ENCODE measurements at places on chromosomes 1 and 21. TPM values are rescaled to one million over a fixed set of nuclear protein-coding genes. Genes with fewer than 3 reads are reported as not detected.

DNA sequence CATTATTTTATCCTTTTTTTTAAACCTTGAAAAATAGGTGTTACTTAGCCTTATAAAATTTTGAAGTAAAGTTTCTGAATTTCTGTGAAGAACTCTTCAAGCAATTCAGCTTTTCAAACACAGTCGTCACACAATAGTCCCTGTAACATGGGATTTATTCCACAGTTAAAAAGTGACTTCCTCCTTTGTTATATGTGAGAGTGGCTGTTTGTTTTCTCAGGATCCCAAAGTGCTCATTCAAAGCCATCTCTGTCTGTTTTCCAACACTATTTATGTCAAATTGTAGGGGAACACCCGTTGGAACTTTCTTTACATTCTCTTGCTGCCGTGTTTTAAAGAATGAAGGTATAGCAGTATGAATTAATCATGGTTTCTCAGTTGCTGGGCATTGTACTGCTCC lies 80.8 kb upstream of the GPR52 start:
- no peak for DNase-seq

DNA sequence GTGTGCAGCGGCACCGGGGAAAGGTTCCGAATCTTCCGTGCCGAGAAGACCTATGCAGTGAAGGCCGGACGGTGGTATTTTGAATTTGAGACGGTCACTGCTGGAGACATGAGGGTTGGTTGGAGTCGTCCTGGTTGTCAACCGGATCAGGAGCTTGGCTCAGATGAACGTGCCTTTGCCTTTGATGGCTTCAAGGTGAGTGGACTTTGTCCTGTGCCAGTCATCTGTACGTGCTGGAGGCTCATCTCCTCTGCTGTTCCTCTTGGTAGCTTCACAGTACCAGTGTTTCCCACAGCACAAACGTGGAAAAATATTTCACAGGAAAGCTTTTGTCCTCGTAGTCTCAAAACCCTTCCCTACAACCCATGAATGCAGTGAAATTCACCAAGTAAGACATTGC lies 324.1 kb downstream of the ZP4 start:
- no peak for DNase-seq

SLFNL1 gene
- total RNA-seq, result 0.29 TPM

DNA sequence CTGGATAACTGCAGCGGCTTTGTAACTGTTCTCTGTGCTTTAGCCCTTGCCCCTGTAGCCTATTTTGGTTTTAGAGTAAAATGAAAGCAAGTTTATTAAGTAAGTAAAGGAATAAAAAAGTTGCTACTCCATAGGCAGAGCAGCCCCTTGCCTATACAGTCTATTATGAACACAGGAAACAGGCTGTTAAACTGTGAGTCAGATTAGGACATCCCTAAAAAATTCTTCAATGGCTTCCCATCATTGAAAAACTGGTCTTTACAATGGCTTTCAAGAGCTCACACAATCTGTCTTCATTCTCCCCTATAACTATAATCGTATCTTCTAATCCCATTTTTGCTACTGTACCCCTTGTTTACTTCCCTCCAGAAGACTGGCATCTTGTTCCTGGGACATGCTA lies 43.0 kb downstream of the ATG4C start:
- DNase-seq, result no peak

DNA sequence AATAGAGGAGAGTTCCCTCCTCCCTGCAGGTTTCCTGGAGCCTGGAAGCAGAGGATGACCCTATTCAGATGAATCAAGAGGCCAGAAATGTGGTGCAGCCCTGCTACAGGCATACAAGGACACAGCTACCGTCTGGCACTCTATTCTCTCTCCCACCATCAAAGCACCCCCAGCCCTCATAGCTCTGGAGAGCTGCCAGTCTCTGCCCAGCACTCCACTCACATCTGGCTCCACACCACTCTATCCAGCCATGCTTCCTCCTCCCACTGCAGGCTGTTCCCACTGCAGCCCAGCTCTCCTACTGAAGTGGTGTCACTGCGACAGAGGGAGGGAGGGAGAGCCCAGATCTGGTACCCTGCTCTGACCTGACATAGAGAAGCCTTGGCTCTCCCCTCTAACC lies 18.4 kb downstream of the SYT2 start:
- DNase-seq, result no peak

Data from osteocyte (in vitro differentiated cells).